ENCODE measurements at places on chromosomes 2 and 18.

DNA sequence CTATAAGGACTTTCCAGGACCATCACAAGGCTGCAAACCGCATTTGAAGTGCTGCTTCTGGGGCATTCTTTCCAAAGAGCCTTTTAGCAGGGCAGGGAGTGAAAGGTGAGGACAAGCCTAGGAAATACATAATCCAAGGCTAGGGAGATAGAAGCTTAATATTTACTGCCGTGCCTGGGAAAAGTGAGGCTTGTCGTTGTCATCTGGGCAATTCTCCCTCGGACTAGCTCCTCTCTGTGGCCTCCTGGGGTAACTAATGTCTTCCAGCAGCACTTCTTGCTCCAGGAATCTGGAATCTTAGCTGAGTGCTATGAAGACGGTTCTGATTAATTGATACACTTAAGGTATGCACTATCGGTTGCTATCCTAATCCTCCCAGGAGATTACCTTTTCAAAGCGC is 69.3 kb upstream of the ATL2 start:
- DNase-seq: no peak

DNA sequence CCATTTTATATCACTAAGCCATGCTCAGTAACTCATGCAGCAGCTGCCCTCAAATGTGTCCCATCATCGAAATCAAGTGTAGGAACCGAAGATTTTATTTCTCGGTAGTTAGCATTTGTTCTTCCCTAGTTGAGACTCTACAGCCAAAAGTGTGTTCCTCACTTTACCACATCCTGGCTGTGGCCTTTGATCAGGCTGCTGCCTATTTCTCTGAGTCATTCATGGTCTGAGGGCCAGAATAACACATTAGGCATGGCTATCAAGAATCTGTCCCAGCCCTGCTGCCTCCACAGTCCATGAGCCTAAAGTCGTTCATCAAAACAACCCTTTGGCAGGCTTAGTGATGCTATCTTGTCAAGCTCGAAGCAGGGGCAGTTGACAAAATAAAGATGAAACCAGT is 300.1 kb downstream of the TDRD15 start:
- no peak for DNase-seq

GRCh38 chr2:80737047-80737446 is 432.5 kb upstream of the LRRTM1 start:
- no peak for DNase-seq

GRCh38 chr2:216232721-216233120 is 123.6 kb downstream of the XRCC5 start:
- DNase-seq: no peak

DNA sequence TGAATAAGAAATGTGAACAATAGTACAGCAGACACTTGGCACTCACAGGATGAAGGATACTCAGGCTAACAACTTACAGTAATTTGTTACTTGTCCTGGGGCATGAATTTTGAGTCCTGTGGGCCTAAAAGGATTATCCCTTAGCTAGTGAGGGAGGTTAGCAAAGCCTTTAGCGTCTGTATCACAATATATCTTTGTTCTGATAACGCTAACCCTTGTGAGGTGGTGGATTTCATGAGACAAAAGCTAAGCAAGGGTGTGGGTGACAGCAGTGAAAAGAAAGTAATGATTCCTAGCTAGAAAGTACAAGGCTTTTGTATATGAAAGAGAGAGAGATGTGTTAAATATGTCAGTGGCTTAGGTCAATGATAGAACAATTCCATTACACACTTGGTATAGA is 46.8 kb upstream of the TTC21B start:
- DNase-seq: no peak

GRCh38 chr2:164593959-164594358 is 27.3 kb downstream of the GRB14 start:
- DNase-seq: no peak

DNA sequence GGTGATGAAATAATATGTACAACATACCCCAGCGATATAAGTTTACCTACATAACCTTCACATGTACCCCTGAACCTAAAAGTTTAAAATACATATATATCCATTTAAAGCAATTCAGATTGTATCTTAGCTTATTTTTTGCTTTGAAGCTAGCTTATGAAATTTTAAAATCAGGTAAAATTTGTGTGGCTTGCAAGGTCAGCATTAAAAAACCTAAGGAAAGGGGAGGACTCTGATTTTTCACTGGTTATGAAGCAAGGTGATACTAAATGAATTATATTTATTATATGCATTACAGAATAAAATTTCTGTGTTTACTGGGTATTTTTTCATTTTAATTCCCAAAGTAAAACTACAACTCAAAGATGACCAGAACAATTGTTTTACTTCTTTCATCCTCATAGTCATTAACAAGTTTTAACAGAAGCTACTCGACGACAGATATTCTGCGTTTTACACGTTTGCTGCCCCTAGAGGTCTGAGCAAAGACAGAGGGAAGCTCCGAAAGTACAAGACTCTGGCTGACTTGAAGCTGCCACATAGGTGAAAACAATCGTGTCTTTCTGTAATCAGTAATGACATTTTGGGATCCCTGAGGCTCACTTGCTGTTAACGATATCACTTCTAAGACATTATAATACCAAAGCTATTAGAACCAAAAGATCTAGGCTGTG is 17.1 kb downstream of the PKP4 start:
- no peak for DNase-seq

Data from NCI-H1417 (cell line).